HepG2 (cell line): ENCODE measurements at places on chromosomes 13 and 19.
A peak's percentile ranks its signal among the peaks of the same experiment; 100 is the strongest.

- H3K36me3 ChIP-seq = no peaks in the 10 kb centered on the region
- H3K27ac ChIP-seq = no peak overlapping the region
- no peaks in the 10 kb centered on the region for H3K27me3 ChIP-seq
Observed at GRCh38 chr13:79901336-79901735, 420.4 kb downstream of the NDFIP2 start.

GRCh38 chr19:35381926-35382325 is 11.1 kb downstream of the GPR42 start:
- H3K27ac ChIP-seq = no peak overlapping the region
- DNase-seq = no peak
- H3K36me3 ChIP-seq = no peaks in the 10 kb centered on the region
- H3K4me1 ChIP-seq = peaks cover 47% of the 10 kb centered on the region
- H3K4me3 ChIP-seq = no peak overlapping the region
- H3K27me3 ChIP-seq = no peaks in the 10 kb centered on the region

DNA sequence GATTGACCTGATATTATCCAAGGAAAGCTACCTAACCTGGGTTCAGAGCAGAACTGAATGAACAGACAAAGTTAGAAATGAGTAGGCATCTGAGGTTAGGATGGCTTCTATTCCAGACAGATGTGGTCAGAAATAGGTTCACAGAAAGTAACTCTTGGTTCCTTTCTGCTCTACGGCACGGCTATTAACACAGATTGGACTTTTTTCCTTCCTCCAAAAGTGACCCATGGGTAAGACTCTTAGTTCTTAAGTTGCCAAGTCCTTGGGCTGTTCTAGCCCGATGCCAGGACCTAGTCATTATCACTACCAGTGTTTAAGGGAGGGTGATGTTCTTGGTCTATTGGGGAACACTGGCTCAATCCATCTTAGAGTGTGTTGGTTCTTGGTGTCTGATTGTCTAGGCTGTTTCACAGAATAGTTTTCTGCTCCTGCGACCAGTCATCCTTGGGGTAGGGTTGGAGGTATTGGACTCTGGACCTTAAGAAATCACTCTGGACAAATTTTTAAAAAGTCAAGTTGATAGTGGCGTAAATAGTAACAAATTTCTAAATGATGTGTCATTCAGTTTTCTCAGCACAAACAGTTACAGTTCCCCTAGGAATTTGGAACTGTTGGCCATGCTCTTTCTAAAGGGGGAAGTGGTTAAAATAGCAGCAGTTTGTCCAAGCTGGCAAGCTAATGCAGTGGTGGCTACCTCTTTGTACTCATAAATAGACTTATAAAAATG is 60.1 kb upstream of the MYCBP2 start:
- DNase-seq = no peak
- no peak overlapping the region for H3K27ac ChIP-seq
- H3K27me3 ChIP-seq = no peaks in the 10 kb centered on the region

GRCh38 chr13:33134213-33134612 is 118.0 kb downstream of the KL start:
- H3K27ac ChIP-seq = no peak overlapping the region
- H3K36me3 ChIP-seq = peaks cover 49% of the 10 kb centered on the region
- no peak overlapping the region for H3K4me3 ChIP-seq
- H3K27me3 ChIP-seq = no peaks in the 10 kb centered on the region
- H3K4me1 ChIP-seq = 0 out of 2 replicates have a peak, but pooled peaks cover 8% of the 10 kb centered on the region

GRCh38 chr13:108924541-108924940 is 295.1 kb downstream of the MYO16 start:
- H3K4me1 ChIP-seq = no peaks in the 10 kb centered on the region
- no peak overlapping the region for H3K27ac ChIP-seq

DNA sequence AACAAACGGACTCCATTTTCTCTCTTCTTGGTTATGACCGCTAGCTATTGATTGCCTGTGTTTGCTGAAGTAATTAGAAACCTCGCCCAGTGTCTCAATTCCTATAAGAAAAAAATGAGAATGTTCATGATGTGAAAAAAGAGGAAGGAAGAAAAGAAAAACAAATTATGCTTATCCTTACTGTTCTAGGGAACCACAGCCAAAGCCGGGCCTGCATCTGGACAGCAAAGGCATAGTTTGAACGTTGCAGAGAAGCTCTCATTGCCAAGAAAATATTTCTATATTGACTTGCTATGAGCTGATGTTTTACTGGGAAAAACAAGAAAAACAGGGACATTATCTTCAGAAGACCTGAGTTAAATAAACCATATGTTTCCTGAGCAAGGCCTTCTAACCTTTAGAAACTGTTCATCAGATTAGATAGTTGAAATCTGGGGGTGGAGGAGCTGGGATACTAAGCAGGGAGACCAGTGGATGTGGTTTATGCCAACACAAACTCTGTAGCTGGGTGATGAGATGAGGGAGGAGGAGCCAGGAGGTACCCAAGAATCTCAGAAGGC is 55.0 kb downstream of the EFNB2 start:
- no peaks in the 10 kb centered on the region for H3K4me1 ChIP-seq
- peaks cover 24% of the 10 kb centered on the region; the same call in 1 of the 3 replicates for H3K27me3 ChIP-seq
- no peak for DNase-seq
- H3K4me3 ChIP-seq = no peak overlapping the region
- no peaks in the 10 kb centered on the region for H3K36me3 ChIP-seq

DNA sequence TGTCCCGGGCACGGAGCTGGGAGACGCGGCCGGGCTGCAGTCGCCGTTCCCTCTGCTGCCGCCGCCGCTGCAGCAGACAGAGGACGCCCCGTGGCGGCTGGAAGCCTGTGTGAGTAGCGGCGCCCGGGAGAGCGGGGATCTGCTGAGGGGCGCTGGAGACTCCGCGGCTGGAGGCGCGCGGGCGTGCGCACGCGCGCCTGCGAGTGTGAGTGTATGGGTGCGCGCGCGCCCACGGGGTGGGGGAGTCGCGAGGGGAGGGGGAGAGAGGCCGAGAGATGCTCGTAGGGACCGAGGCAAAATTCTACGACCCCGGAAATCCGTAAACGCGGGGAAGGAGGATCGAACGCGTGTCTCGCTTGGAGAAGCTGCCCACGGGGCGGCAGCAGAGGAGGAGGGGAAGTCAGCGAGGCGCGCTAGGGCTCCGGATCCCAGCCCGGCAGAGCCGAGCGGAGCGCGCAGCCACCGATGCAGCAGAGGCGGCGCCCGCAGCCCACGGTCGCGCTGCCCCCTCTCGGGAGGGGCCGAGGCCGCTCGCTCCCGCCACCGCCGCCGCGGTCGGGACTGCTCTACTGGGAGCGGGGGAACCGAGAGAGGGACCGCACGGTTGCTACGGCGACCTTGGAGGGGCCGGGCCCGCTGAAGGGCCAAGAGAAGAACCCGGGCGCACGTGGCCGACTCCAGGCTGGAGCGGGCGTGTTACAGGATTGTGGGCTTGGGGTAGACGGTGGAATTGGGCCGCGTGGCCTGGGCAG is at the start of gene ENOX1:
TSS of gene ENOX1 (minus strand) at position 207 of the 752 bp plus-strand sequence.
- no peak for DNase-seq
- H3K4me1 ChIP-seq = peaks cover 7% of the 10 kb centered on the region; the same call in 1 of the 2 replicates
- H3K27ac ChIP-seq = no peak within 1 kb of the TSS
- H3K27me3 ChIP-seq = peaks cover 2% of the 10 kb centered on the region

DNA sequence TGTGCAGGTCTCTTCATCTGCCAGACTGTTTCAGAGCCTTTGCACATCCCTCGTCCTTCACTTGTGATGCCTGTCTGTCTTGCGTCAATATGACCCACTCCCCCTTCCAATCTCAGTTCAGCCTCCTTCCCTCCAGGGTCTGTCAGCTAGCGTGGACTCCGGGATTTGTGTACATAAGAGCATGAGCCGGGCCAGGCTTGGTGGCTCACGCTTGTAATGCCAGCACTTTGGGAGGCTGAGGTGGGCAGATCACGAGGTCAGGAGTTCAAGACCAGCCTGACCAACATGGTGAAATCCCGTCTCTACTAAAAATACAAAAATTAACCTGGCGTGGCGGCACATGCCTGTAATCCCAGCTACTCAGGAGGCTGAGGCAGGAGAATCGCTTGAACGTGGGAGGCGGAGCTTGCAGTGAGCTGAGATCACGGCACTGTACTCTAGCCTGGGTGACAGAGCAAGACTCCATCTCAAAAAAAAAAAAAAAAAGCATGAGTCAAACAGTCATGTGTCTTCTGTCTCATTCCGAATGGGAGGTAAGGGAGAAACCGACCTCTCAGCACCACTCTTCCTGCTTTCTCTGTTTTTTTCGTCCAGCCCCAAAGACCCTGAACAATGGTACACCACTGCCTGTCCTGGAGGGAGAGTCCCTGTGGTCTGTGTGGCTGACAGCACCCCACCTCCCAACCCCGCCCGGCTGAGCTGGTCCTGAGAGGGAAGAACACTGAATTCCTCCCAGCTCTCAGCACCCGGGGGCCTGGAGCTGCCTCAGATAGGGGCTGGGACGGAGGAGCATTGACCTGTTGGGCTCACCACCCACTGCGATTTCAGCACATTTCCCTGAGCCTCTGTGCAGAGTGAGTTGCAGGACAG is 2.4 kb upstream of the SIGLEC9 start:
- H3K36me3 ChIP-seq = no peaks in the 10 kb centered on the region
- H3K27ac ChIP-seq = no peak overlapping the region
- no peaks in the 10 kb centered on the region for H3K4me1 ChIP-seq
- peaks cover 4% of the 10 kb centered on the region for H3K27me3 ChIP-seq
- no peak overlapping the region for H3K4me3 ChIP-seq

DNA sequence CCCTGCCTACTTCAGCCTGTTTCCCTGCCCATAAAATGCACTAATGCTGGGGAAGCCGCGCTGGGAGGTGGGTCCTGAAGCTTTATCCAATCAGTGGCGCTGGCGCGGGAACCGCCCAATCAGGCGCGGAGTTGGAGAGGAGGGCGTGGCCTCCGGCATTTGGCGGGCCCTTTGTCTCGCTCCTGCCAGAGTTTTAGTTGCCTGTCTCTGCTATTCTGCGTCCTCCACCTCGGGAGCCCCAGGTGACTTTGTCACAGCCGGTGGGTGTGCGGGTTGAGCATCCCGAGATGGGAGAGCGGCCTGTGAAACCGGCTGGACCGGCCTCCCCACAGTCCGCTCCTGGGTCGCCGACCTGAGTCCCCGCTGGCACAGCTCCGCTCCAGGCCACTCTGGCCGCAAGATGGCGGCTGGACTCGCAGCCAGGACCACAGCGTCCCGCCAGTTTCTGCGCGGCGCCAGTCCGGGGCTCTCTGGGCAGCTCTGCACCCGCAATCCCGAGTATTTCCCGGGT is 30.7 kb upstream of the ZNF429 start:
- no peaks in the 10 kb centered on the region for H3K4me1 ChIP-seq
- H3K27ac ChIP-seq = no peak overlapping the region
- no peaks in the 10 kb centered on the region for H3K27me3 ChIP-seq
- no peak for DNase-seq
- H3K4me3 ChIP-seq = no peak overlapping the region

- no peak for DNase-seq
- H3K27ac ChIP-seq = peak overlapping the region; percentile 7
- H3K27me3 ChIP-seq = no peaks in the 10 kb centered on the region
- H3K4me1 ChIP-seq = peaks cover 22% of the 10 kb centered on the region
Observed at GRCh38 chr19:10812196-10812595, 23.8 kb downstream of the TMED1 start.

DNA sequence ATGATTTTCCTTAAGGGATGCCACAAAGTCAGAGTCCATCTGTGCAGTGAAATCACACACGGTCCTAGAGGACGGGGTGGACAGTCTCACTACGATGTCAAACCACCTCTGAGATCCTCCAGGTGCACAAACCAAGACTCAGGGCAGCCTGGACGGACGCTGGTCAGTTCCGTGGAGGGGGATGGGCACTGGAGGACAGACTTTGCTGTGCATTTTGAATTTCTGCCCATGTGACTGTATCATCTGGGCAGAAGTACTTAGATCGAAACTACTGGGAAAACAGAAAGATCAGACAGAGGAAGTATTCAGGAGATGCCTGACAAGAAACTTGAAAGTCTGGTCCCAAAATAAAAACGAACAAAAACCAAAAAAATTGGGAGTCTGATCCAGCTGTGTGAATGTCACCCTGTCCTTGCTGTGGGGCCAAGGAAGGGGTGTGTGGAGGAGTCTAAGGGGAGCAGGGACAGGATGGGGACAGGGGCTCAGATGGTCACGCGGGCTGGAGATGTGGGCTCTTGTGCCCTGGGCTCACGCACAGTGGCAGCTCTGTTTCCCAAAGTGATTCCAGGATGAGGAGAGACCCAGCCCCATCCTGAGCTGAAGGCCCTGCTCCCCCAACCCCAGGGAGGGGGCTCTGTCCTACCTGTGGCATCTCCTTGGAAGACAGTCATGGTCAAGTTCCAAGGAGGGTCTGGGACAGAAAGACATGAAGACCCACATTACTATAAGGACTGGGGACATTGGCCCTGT is 1.5 kb downstream of the SIGLEC8 start:
- H3K36me3 ChIP-seq = no peaks in the 10 kb centered on the region
- peaks cover 15% of the 10 kb centered on the region; the same call in 1 of the 2 replicates for H3K4me1 ChIP-seq
- no peak overlapping the region for H3K27ac ChIP-seq
- DNase-seq = no peak
- peaks cover 4% of the 10 kb centered on the region for H3K27me3 ChIP-seq
- H3K4me3 ChIP-seq = no peak overlapping the region

DNA sequence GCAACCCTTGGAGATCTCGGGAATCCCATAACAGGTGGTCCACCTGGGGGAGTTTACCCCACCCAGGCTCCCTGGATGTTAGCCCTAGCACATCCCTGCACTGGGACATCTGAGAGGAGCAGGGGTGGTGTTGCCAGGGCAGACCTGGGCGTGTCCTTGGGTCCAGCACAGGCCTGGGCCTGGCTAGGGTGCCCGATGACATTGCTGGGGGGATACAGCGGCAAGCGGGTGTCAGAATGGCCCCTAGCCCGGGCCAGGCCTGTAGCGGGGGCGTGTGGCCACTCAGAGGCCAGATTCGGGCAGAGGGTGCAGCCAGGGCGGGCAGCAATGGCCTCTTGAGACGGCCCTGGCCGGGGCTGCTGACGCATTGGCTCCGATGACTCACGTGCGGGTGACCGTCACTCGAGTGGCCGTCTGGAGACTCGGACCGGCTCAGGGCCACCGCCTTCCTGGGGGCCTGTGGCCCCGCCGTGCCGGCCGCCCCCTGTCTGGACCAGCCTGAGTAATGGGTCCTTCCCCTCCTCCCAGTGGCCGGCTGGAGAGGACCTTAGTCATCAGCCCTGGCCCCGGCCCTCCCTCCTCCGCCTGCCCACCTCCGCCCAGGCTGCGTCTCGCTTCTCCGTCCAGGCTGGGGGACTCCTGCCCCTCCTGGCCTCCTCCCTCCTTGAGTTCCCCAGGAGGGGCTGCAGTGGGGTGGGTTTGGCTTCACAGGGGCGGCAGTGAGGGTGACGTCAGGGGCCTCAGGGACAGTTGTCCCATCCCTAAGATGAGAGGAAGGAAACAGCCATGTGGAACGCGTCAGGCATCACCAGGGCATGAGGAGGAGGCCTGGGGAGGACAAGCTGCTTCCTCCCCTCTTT is 23.2 kb upstream of the CRTC1 start:
- peaks cover 10% of the 10 kb centered on the region for H3K4me1 ChIP-seq
- H3K4me3 ChIP-seq = no peak overlapping the region
- no peak overlapping the region for H3K27ac ChIP-seq
- DNase-seq = no peak
- H3K27me3 ChIP-seq = no peaks in the 10 kb centered on the region
